Hepatic stellate cell (primary cell): ENCODE measurements at places on chromosomes 5 and 9.

GRCh38 chr9:95981761-95982390 lies 106.4 kb downstream of the ERCC6L2 start:
- no peak for DNase-seq

DNA sequence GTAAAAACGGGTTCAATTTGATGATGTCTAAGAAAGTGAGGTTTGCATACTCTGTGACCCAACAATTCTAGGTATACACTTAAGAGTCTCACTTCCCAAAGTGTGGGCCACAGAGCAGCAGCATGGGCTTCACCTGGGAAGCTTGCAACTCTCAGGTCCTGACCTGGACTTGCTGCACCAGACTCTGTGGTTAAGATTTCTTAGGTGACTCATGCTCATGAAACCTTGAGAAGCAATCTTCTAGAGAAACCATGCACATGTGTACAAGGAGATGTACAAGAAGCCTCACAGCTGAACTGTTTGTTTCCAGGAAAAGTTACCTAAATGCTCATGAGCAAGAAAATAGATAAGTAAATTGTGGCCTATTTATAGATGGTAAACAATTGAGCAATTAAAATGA lies 30.0 kb downstream of the DNAJC21 start:
- DNase-seq = peak; percentile 11

DNA sequence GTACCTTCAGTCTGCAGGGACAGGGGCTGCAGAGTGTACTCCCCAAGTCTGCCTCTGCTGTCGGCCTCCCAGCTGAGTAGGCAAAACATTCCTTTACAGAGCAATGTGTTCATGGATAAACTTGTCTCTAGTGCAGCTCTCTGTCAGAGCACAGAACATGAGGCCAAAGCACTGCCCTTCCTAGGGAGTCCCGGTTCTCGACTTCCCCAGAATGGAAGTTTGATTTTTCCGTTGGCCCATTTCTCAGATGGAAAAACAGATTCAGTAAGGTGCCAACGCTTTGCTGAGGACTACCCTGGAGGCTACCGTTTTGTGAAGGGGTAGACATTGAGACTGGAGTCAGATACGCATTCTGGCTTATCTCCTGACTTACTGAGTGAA lies 422 bp upstream of the TRIM32 start:
- DNase-seq = peak; percentile 24

DNA sequence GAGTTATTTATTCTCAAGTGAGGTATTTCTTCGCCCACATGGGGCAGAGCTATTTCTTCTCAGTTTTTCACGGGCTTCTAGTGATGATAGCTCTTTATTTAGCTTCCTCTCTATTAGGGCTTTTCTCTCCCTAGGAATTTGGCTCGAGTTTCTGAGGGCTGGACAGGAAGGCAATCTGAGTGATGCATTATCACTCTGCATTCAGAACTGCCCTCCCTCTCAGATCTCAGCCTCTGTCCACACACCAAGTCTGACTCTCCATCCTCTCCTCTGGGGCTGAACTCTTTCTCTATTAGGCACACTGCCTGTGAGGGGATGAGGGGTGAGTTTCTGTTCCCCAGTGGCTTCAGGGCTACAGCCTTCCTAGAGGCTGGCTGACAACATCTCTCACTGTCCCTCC lies 14.9 kb upstream of the SCAMP1 start:
- DNase-seq = no peak

DNA sequence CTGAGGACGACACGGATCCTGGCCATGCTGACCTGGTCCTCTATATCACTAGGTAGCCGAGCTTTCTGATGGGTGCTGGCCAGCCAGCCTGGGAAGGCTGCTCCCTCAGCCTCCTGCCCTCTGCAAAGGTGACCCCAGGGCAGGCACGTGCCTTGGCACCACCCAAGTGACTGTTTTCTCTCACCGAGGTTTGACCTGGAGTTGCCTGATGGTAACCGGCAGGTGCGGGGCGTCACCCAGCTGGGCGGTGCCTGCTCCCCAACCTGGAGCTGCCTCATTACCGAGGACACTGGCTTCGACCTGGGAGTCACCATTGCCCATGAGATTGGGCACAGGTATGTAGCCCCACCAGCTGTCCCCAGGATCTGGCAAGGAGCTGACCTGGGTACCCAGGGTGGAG lies 3.8 kb downstream of the ADAMTS13 start:
- DNase-seq = no peak

DNA sequence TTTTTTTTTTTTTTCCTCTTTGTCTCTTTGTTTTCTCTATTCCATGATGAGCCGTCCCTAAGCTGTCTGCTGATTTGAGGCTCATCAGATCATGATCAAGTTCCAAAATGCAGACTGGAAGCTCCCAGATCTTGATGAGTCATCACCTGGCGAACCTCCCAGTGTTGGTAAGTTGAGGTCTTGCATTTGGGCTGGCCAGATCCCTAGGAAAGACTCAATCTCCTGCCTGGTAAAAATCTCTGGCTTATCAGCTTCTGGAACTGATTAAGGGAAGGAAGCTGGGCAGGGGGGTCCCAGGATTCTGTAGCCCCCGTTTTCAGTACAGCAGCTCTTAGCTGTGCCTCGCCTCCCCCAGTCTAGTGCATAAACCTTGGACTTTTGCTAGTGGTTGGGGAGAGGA lies 69.0 kb downstream of the TSPAN17 start:
- DNase-seq = peak; percentile 49

DNA sequence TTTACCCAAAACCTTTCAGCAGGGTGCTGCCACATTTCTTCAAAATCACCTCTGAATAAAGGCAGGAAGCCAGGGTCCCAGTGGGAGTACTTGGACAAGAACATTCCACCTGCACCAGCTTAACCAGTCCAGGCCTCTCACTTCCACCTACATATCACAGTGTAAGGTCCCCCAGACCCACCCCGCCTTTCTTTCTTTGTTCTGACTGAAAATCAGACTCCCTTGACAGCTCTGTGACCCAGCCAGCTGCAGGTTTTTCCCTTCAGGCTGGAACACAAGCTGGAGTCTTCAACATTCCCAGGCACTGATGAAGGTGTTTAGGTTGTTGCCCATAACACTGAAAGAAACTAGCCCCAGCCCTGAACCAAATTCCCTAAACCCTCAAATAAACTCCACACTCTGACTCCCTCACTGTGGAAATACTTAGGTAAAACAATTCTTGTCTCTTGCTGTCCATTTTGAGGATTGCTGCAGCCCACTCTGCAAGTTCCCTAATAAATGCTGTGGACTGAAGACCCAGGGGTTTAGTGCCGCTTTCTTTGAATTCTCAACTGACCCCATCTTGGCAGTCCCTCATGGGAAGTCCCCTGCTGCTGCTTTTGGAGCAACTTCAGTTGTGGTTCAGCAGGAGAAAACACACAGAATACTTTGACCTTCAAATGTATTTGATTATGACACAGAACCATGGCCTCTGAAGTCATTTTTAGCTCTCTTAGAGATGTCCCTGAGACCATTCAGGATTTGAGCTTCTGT lies 24.8 kb downstream of the P4HA2 start:
- DNase-seq = no peak

DNA sequence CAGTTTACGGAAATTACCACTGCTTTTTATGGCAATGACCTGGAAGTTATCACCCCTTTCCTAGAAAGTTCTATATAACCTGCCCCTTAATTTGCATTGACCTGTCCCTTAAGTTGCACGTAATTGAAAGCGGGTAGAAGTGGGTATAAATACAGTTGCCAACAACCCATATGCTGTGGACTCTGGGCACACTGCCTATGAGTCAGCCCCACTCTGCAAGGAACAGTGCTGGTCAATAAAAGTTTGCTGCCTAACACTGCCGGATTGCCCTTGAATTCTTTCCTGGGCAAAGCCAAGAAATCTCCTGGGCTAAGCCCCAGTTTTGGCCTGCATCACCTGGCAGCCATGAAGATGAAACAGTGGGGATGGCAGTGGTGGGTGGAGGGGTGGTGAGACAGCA lies 23.9 kb upstream of the CLPTM1L start:
- no peak for DNase-seq

- DNase-seq = no peak
These were observed 60.1 kb downstream of the FBN2 start for GRCh38 chr5:128477944-128478343.

DNA sequence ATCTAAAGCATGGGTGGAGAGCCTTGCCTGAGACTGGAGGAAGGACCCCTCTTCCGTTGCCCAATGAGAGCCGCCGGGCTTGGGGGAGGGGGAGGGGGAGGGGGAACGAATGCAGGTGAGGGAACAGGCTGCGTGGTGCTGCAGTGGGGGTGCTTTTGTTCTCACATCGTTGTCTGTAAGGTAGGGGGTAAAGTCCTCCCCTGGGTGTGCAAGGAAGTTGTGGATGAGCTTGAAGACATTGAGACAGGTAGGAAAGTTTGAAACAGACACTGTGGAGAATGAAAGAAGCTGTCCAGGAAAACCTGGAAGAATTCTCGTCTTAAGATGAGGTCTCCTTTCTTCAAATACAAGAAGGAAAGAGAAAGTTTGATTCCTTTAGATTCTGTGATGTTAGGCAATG lies 94.1 kb upstream of the LIFR start:
- DNase-seq = no peak

DNA sequence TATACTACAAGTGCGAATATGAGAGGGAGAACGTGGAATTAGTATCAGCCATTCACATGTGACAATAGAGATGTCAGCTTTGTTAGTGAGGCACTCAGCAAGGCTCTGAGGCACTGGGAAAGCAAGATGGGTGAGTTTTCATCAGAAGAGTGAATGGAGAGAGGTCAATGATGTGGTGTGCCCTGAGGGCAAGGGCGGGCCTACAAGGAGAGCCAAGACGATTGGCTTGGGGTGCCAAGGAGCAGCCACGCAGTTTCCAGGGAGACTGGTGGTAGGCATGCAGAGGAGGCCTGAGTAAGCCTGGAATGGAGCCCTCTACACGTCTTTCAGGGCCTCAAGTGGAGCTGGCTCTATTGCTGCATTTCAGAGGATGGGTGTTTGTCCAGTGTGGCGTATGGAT lies 24.7 kb downstream of the BTF3 start:
- no peak for DNase-seq

GRCh38 chr5:92633875-92634487 lies 947.0 kb downstream of the NR2F1-AS1 start:
- no peak for DNase-seq

GRCh38 chr5:163624431-163624830 lies 119.0 kb downstream of the MAT2B start:
- no peak for DNase-seq

DNA sequence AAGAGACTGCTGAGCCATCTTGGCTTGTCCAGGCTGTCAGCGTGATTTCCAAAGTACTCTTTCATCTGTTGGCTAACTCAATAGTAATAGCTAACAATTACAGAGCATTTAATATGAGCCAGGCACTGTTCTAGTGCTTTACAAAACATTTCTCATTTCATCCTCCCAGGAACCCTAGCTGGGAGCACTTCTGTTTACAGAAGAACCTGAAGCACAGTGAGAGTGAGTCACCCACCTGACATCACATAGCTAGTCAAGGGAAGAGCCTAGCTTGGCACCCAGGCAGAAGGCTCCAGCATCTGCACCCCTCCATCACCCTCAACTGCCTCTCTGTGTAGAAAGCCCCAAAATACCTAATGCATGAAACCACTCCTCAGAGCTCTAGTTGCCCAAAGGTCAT lies 57.5 kb upstream of the IQGAP2 start:
- no peak for DNase-seq

GRCh38 chr9:124863371-124863871 lies 1.5 kb downstream of the ARPC5L start:
- no peak for DNase-seq

DNA sequence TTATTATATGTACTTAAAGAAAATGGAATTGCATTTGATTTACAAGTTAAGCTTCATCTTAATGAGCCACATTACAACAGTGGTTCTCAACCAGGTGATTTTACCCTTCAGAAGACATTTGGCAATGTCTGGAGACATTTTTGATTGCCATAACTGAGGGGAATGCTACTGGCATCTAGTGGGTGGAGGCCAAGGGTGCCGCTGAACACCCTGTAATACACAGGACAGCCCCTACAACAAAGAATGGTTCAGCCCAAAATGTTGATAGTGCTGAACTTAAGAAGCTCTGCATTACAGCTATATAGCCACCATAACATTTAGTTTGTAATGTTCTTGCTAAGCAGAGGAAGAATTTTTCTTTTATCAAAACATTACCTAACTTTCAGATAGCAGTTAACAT lies 103.1 kb downstream of the PAM start:
- DNase-seq = no peak

GRCh38 chr5:177025101-177025601 lies 2.7 kb downstream of the ZNF346 start:
- no peak for DNase-seq

GRCh38 chr5:20486826-20487225 lies 498.8 kb upstream of the CDH18 start:
- no peak for DNase-seq
